ENCODE measurements at places on chromosomes 7 and 10.

- DNase-seq = no peak
Measured at GRCh38 chr7:36209814-36210183, 56.7 kb downstream of the EEPD1 start.

GRCh38 chr10:101134299-101135127 lies 3.4 kb downstream of the TLX1 start:
- DNase-seq = no peak

GRCh38 chr7:88670536-88670935 lies 89.0 kb upstream of the ZNF804B start:
- DNase-seq = no peak

DNA sequence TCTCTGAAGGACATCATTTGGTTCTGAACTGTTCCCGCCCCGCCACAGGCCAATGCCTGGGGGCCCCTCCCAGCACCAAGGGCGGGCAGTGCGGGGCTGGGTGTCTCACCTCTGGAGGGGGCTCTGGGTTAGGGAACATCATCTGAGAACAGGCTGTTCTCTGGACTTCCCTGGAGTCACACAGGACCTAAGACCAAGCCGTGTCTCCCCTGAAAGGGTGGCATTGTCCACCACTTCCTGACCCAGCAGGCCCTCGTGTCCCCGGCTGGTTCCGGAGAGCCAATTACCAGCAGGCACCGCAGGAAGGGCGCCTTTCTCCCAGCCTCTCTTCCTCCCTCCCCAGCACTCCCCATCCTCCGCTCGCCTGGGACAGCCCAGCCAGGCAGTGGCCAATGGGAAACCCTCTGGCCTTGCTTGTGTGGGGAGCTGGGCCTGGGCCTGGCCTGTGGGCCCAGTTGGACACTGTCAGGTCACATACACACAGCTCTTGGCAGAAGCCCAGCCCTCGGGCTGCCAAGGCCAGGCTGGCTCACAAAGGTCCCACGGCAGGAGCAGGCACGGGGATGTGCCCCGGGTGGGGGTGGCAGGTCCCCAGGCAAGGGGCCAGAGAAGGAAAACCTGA lies 119.5 kb downstream of the SPDYE5 start:
- peak; percentile 94 for DNase-seq

DNA sequence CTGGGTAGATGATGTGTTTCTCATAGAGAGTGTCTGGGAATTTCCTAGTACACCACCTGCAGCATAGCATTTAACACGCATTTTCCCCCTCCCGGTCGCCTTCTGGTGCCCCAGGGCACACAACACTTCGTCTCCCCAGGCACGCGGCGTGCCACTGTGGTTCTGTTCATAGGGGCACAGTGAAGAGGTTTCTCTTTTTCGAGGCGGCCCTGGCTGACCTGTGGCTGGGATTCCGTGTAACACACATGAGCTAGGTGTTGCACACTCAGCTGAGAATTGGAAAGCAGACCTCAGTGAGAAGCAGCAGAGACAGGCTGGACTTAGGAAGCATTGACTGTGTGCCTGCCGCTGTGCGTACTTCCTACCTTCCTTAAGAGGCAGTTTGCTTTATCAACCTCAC lies 214.3 kb upstream of the SHH start:
- no peak for DNase-seq

DNA sequence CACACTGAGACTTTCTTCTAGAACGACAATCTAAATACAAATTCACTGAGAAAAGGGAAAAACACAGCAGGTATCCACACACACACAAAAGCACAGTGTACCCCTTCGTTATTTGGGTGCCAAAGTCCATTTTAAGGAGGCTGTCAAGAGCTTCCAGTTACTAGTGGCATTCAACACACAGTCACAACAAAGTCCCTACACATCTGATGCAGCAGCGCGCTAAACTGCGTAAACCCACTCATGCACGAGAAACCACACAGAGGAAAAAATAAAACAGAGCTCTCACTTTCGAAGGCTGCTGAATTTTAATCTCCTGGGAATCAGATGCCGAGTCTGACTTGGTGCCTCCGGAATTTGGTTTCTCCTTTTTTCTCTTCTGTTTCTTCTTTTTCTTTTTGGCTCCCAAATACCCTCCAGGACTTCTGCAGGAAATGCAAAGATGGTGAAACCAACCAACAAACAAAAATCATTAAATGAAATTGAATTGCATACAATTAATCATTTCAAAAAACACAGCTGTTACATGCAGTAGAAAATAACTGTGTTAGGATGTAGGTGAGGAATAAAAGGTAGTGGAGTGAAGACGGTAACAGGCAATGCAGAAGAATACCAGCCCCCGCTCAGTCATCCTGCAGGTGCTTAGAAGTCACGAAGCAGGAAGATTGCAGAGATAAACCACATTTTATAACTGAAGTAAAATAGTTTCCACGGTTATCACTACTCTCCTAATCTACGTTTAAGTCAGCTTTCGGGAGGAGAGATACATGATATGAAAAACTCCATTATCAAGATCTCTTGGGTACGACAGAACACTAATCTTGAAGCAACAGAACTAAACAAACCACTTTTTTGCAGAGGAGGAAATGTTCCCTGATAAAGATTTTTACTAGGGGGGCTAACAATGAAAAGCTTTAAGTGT lies 27.1 kb downstream of the NMT2 start:
- DNase-seq = peak; percentile 13

- no peak for DNase-seq
Measured at GRCh38 chr7:131546583-131547141, 9.8 kb downstream of the PODXL start.

- DNase-seq = no peak
Measured at GRCh38 chr10:73424478-73424877, 8.9 kb downstream of the MSS51 start.

- DNase-seq = no peak
Measured at GRCh38 chr7:6500691-6501090, 50.6 kb downstream of the GRID2IP start.

DNA sequence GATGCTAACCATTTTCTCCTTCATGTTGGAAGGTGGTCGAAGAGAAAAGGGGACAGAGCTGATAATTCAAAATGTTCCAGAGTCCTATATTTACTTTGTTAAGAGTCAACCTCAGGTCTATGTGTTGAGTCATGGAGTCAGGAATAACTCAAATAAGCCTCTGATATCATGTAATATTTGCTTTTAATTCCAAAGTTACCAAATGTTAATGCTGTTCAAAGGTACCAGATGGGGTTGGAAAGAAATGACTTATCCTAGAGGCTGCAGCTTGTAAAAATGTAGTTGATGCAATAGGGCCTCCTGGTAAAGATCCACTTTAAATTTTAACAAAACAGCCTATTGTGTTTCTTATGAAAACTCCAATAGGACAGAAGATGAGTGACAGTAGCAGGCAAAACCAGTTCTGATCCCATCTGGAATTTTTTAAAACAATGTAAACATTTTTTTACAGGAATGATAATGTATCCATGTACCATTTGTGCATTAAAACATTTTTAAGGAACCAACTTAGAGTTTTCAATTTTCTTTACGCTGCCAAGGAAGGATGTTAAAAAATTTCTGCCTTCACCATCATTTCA lies 218.2 kb downstream of the ANK3 start:
- DNase-seq = no peak

DNA sequence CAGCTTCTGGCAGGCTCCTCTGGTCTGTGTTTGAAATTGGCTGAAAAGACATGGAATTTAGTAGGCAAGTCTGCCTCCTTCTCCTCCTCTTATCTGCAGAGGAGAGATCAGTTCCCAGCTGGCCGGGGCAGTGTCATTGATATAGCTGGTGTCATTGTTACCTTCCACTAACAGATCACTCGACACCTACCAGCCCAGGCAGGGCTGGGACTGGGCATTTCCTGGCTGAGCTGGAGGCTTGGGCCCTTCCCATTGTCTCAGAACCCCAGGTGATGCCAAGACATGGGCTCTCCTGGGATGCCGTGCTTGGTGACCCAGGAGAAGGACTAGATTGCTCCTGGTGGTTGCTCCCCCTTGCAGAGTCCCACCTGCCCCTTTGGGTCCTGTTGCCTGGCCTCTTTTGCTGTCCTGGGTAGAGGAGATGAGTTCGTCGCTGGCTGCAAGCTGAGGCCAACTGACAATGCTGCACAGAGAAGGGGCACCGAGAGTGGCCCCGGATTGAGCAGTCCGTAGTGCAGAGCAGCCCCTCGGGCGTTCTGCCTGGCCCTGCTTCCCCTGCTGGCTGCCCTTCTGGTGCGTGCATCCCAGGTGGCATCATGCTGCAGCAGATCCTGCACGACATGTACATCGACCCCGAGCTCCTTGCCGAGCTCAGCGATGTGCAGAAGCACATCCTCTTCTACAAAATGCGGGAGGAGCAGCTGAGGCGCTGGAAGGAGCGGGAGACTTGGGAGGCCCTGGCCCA lies at the start of gene SH2D4B:
SH2D4B (plus strand) TSS at position 167 of the 745 bp plus-strand sequence; CDS start at position 597, 430 bp downstream.
- DNase-seq = no peak

DNA sequence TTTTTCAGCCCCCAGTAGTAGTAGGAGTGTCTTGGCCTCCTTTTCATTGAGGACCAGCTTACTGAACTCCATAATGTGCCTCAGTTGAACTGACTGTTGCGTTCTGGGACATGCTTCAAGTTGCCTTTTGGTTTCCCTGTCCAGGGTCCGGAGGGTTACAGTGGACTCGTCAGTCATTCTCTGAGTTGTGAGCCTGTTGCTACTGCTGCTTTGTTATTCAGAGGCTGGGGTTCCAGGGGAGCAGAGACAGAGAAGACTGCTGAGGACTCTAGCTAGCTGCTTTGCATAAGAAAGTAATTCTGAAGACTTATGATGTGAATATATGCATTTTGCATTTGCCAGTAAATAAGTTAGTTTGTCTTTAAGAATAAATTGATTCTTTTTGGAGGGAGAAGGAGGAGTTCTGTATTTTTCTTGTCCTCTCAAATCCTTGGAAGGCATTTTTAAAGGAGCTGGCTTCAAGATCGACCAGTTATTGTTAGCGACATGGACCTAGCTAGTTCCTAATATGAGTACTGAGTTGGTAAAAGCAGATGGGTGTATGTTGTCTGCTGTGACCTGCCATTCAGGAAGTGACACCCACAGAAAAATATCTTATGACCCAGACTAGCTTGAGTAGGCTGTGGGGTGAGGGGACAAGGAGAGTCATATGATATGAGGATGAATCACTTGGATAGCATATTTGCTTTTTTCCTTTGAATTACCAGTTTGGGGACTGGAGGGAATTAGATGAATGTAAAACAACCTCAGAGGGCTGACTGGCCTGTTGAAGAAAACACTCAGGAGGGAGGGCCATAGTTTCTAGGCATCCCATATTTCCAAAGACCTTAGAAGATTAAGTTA lies 8.3 kb downstream of the PI4K2A start:
- no peak for DNase-seq

GRCh38 chr7:150967349-150967748 lies 10.8 kb downstream of the KCNH2 start:
- DNase-seq = no peak

GRCh38 chr7:25949736-25950487 lies 202.1 kb upstream of the NFE2L3 start:
- DNase-seq = no peak

- no peak for DNase-seq
Measured at GRCh38 chr10:128058106-128058749, 68.0 kb downstream of the MKI67 start.

DNA sequence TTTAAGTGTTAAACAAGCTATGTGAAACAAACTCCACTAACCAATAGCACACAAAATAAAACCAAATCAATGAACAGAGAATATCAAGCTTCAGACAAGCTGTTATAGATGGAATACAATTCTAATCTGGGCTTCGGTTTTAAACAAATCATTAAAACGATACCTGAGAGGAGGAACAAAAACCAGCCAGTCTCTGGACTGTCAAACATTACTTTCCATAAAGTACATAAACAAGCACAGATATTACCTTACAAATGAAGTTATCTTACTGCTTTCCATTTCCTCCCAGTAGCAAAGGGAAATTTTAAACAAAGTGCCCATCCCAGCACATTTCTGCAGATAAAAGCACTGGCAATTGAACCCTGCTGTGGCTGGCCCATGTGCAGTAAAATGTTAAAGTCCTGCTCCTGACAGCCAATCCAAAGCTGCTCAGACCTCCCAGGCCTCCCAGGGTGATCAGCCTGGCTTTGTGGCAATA lies 128.0 kb downstream of the NRCAM start:
- no peak for DNase-seq

- no peak for DNase-seq
Measured at GRCh38 chr10:109149666-109150350, 773.5 kb downstream of the XPNPEP1 start.

Data from occipital lobe (tissue), 3 donors.